ENCODE measurements at places on chromosomes 13 and 19. TPM values are rescaled to one million over a fixed set of nuclear protein-coding genes. Genes with fewer than 3 reads are reported as not detected.

GRCh38 chr13:28548872-28549271 lies 53.9 kb upstream of the FLT1 start:
- ATAC-seq, result no peak

GRCh38 chr13:109913936-109914510 lies 127.6 kb upstream of the IRS2 start:
- ATAC-seq, result no peak

GRCh38 chr19:1264801-1265614 lies 4.1 kb upstream of the CIRBP start:
- ATAC-seq, result no peak

GRCh38 chr13:21970172-21970571 lies 299.3 kb downstream of the FGF9 start:
- no peak for ATAC-seq

DNA sequence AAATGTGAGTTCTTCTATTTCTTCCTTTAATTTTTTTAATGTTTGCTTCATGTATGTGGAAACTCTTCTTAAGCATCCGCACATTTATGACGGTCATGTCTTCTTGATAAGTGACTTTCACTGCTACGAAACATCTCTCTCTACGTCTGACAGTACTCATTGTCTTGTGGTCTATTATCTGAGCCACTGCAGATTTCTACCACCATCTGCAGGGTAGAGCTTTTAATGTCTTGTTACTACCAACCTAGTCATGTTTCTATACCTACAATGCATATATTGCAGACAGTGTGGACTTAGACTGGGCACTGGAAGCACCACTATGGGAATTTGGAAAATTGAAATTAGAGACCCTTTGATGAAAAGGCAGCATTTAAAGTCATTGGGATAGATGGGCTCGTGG lies 75.4 kb upstream of the ARHGEF7 start:
- ATAC-seq, result no peak

DNA sequence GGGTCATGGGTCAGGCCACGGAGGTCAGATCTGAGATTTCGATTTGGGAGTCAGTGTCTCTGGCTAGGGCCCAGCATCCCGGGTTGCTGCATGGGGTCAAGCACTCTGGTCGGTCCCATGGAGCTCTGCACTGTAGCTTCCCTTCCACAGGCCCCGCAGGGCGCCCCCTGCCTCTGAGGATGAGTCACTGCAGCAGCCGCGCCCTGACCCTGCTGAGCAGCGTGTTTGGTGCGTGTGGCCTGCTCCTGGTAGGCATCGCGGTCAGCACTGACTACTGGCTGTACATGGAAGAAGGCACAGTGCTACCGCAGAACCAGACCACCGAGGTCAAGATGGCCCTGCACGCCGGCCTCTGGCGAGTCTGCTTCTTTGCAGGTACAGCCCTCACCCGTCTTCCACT lies 3.6 kb downstream of the CACNG7 start:
- no peak for ATAC-seq

DNA sequence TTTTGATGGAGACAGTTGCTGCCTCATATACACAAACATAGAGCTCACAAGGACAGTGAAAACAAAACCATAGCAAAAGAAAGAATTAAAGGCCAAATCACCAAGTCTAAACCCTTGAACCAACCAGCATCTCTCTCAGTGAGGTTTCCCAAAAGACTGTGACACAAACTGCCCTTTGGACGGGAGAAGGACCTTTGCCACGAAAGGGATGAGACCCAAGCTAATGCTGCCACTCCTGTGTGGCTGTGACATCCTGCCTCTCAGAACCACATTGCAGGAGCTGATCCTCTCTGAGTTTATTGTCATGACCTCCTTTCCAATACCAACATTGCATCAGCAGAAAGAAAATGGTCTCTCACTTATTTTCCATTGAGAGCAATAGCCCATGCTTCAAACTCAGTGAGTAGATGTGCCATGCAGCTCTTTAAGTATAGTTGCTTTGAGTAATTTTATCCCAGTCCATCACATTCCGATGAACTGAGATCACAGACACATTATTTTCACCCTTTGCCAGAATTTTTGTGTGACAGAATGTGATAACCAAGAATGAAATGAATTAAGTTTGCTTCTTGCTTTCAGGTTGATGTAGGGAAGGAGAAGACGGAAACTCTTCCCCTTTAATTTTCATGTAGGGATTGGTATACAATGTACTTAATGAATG lies 133.5 kb upstream of the IRS2 start:
- no peak for ATAC-seq

DNA sequence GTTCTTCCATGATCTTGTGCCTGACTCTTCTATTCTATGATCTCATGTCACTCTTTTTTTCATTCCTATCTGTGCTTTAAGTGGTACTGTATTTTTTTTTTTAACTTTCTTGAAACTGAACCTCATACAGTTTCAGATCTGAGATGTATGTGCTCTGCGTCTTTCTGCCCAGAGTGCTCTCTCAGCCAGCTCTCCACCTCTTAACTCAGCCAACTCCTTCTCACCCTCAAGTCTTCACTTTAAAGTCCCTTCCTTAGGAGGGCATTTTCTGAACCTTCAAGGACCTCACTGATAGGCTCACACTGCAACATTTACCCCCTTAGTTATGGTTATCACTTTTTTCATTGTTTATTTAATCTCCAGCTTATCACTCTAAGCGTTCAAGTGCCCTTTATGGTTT lies 158.7 kb downstream of the IRS2 start:
- no peak for ATAC-seq

- no peak for ATAC-seq
Observed at GRCh38 chr13:112902101-112902651, 66.8 kb upstream of the MCF2L start.

GRCh38 chr13:29835280-29836061 lies 14.9 kb downstream of the UBL3 start:
- no peak for ATAC-seq

DNA sequence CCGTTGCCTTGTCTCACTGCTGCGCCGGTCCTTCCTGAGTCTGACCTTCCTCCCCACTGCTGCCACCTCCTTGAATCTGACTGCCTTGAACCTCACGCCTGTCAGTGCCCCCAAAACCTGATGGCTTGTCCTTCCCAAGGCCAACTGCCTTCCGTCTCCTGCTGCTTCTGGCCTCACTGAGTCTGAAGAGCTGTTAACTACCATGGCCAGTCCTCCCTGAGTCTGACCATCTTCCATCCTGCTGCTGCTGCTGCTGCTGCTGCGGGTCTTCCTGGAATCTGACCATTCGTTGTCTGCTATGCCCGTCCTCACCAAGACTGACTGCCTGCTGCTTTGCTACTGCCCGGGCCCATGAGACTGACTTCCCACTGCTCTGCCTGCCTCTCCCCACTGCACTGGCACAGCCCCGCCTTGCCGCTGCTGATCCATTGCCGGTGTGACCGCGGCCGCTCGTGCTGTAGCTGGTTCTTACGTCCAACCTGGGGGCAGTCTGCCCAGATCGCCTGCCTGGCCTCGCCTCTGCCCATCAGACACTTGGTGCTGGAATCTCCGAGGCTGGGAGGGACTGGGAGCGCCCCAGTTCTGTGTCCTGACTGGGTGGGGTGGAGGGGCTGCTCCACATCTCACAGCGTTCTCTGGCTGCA lies 2.9 kb upstream of the RCN3 start:
- no peak for ATAC-seq

GRCh38 chr19:1105008-1105872 lies 1.4 kb downstream of the GPX4 start:
- no peak for ATAC-seq

GRCh38 chr13:28099396-28100149 lies 803 bp downstream of the FLT3 start:
- no peak for ATAC-seq

GRCh38 chr13:32726374-32727037 lies 140.3 kb downstream of the PDS5B start:
- no peak for ATAC-seq

DNA sequence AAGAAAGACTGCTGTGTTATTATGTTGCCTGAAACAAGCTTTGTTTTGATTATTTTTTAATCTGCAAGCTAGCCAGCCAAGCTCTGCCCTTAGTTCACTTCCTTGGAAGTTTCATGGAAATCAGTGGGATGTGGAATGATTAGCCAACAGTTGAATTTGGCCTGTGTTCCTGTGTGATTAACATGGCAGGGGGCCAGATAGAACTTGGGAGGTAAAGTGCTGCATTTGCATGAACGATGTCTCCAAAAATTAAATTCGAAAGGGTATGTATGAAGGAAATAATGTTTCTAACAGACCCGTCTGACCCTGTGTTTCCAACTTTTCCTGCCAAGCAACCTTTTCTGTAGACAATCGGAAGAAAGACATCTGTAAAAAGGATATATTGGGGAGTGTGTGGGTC lies 32.2 kb downstream of the UFM1 start:
- ATAC-seq, result no peak

GRCh38 chr19:9757544-9758501 lies 10.7 kb downstream of the ZNF846 start:
- no peak for ATAC-seq

DNA sequence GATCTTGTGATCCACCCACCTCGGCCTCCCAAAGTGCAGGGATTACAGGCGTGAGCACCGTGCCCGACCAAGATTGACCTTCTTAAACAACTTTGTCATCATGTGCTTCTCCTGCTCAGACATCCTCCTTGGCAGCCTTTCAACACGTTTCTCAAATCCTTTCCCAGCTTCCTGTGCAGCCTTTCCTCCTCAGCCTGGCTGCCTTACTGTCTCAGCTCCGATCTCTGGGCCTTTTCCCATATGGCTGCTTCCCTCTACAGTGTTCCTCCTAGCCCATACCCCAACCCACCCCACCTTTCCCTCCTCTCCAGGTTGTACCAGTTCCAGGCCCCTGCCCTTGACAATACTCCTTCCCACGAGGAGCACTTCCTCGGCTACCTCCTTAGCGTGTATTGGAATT lies 7.2 kb downstream of the PHF11 start:
- ATAC-seq, result no peak

DNA sequence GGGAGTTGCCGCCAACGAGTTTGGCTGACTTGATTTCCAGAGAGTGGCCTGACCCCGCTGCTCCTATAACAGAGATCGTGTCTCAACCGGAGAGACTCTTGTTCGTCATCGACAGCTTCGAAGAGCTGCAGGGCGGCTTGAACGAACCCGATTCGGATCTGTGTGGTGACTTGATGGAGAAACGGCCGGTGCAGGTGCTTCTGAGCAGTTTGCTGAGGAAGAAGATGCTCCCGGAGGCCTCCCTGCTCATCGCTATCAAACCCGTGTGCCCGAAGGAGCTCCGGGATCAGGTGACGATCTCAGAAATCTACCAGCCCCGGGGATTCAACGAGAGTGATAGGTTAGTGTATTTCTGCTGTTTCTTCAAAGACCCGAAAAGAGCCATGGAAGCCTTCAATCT lies 21.6 kb downstream of the NLRP4 start:
- no peak for ATAC-seq

GRCh38 chr19:29405728-29405995 lies 120.1 kb upstream of the VSTM2B start:
- no peak for ATAC-seq

Gene ZFP82
- total RNA-seq, result 7.4 TPM

Gene LIM2
- total RNA-seq, result 0.40 TPM

Gene TNNI3
- not detected for total RNA-seq

Gene CASP14
- total RNA-seq, result not detected

Gene ENOX1
- total RNA-seq, result not detected

Gene HIPK4
- not detected for total RNA-seq

Gene CEACAM21
- total RNA-seq, result 30.7 TPM

Gene LGALS7
- not detected for total RNA-seq

All from activated T-helper 17 cell treated with anti-CD3 and anti-CD28 coated beads, Interleukin-2, amount 50 U/mL, for 72 hours (primary cell).